NCI-H2171 (cell line): ENCODE measurements at places on chromosomes 4 and X.

DNA sequence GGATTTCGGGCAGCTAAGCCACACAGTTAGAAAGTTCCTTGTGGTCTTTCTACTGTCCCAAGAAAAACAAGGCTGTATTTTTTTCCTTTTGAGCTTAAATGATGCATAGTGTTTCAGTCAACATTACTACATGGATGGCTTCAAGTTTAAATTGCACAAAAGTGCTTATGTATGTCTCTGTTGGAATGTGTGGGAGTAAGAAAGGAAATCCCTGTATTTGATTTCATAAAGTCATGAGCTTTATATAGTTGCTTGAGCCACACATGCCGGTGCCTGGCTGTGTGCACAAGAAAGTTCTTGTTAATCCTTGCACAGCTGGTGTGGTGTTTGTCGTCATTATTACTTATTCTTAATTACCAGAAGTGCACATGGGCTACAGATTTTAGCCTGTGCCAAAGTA lies 262.2 kb downstream of the ARHGAP10 start:
- no peak for DNase-seq

- no peak for DNase-seq
Measured at GRCh38 chrX:40304115-40304514, 206.4 kb upstream of the BCOR start.

GRCh38 chr4:116724249-116724648 lies 361.1 kb downstream of the TRAM1L1 start:
- DNase-seq, result no peak

DNA sequence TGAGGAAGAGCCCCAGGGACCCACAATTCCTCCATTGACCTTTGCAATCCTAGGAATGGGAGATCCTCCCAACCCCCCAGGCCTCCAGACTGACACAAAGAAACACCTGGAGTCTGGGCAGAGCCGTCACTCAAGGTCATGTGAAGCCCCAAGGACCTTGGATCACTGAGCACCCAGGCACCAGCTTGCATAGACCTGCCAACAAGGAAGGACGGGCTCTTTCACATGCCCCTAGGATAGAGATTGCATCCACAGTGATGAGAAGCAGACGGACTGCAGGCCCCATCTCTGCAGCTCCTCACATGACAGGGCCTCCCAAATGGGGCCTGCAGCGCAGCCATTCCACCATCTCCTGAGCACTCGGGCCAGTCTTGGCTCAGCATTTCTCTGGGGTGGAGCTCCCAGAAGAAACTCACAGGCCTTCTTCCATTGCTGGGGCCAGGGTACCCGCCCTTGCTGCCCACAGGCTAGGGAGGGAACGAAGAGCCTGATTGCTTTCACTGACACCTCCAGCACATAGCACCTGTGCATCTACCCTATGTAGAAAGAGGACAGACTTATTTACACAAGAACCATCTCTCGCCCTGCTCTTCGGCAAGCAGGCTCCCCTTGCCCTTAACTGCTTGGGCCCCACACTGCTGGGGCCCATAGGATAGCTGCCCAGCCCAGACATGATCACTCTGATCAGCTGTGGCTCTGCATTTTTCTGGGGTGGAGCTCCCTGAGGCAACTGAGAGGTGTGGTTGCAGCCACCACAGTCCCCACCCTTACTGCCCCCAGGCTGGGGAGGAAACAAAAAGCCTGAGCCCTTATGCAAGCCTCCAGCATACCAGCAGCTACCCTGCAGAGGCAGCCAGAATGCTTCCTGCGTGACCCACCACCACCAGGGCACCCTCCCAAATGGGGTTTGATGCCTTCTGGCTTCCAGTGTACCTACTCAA lies 185.7 kb upstream of the ZCCHC13 start:
- DNase-seq, result no peak

DNA sequence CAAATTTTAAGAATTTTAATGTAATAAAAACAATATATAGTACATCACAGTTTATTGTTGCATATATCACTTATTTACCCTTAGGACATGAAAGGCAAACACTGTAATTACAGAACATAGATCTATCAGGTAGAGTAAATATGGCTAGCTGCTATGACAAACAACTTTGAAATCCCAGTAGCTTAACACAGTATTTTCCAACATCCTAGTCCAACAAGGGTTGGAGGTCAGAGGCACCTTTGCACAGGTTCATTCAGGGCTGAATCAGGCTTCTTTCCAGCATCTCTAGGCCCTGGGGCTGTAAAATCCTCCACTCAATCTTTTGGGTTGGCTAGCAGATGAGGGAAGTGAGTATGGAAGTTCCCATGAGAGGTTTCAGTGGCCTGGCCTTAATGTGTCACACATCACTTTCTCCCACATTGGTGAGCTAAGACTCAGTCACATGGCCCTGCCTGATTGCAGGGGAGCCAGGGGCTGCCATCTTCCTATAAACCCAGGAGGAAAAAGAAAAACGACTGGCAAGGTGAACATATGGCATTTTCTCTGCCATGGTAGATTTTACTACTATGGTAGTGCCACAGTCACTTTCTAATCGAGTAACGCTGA lies 32.9 kb downstream of the HERC6 start:
- DNase-seq, result no peak

DNA sequence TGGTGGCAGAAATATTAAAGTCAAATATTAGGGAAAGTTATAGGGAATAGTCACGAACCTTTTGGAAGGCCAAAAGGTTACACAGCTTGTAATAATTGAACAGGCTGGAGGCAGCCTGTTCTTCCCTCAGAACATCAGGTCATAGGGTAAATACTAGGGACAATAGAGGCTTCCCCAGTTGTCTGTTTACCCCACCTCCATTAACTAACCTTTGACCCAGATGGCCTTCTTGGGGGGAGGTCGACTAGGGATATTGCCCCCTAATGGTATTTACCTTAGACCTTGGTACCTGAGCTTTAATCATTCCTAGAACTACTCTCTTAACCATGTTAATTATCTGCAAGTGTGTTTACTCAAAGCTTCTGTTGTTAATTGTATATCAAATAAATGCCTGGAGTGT lies 26.0 kb downstream of the C4orf17 start:
- DNase-seq, result no peak
